8988T (cell line): ENCODE measurements at places on chromosomes 13 and 19.

- no peak for DNase-seq
These were observed 21.3 kb downstream of the ZNF77 start for GRCh38 chr19:2923510-2923909.

- DNase-seq: no peak
These were observed 61.8 kb downstream of the RAB20 start for GRCh38 chr13:110499621-110500281.

DNA sequence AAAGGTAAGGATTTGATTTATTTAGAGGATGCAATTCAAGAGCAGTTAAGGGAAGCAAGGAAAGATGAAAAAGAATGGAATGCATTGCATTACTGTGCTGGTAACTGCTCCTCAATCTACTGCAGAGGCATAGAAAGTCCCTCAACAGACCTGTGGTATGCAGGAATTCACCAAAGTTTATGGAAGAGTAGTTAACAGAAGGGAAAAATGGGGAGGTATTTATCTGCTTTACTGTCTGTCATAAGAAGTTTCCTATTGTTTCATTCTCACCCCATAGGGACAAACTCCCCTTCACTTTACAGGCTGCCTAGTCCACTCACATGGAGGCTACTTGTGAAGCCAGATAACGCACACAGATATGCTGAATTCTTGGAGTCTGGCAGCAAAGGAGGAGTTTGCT lies 354.9 kb upstream of the SPRY2 start:
- DNase-seq: no peak

DNA sequence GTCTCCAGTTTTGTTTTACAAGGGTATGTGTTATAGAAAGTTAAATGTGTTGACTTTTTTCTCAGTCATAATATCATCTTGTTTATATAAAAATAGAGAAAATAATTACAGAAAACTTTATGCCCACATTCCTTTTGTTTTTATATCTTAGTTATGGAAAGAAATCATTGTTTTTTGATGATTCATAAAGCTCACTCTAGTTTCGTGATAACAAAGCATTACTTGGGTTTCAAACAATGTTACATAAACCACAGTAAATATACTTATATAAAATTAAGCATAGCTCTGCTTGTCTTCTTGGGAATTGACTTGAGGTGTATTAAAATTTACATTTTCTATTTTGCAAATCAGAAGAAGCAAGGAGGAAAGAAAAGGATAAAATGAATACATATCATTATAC lies 111.8 kb downstream of the SGCG start:
- DNase-seq: no peak

GRCh38 chr13:112967686-112968379 lies 1.2 kb upstream of the MCF2L start:
- no peak for DNase-seq

- no peak for DNase-seq
These were observed 7.8 kb downstream of the SMARCA4 start for GRCh38 chr19:10968527-10969135.

DNA sequence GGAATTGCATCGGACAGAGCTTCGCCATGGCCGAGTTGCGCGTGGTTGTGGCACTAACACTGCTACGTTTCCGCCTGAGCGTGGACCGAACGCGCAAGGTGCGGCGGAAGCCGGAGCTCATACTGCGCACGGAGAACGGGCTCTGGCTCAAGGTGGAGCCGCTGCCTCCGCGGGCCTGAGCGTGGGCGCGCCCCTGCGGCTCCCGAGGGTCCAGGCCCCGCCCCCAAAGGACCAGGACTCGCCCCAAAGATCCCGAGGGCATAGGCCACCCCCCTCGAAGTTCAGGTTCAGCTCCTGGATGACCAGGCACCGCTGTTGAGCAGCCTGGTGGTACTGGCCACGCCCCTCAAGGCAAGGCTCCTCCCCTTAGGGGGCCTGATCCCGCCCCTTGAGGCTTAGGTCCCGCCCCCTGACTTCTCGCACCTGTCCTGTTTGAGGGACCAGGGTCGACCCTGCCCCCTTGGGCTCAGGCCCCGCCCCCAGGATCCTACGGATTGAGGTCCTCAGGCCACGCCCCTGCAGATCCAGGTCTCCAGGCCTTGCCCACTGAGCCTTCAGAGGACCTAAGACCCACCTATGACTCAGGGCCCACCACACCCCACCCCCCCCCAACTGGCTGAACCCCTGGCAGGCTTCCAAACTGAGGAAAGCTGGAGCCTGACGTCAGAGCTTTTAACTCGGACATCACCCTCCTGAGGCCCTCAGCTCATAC lies 43.1 kb downstream of the CYP4F22 start:
- DNase-seq: peak; percentile 34

DNA sequence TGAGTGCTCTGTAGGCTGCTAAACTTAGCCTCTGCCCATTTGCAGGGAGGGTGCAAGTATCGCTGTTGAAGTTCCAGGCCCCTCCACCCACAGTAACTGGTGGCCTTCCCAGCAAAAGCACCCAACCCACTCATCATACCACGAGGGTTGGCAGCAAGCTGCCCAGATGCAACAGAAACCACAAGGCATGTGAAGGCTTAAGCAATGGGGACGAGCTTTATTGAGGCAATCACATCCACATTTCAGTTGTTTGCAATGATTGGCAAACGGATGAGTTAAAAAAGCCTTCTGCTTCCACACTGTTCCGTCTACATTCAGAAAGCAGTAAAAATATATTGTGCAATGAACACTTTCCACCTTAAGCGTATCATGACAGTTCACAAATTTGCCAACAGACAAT lies 10.3 kb downstream of the GJB6 start:
- no peak for DNase-seq

GRCh38 chr19:49142866-49143335 lies 12.3 kb downstream of the HRC start:
- peak; percentile 90 for DNase-seq

GRCh38 chr13:48559638-48560320 lies 26.9 kb upstream of the RCBTB2 start:
- DNase-seq: no peak

DNA sequence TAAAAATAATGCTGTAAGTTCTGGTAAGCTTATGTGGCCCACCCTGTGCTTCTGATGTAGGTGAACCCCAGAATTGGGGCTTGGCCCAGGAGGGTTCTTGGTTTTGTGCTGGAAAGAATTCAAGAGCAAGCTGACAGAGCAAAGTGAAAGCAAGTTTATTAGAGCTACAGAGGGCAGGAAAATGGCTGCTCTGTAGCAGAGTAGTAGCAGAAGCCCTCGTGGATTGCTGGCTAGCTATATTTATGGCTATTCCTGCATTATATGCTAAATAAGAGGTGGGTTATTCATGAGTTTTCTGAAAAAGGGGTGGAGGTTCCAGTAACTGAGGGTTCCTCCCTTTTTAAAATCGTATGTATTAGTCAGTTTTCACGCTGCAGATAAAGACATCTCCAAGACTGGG lies 20.6 kb upstream of the ZNF599 start:
- DNase-seq: no peak

DNA sequence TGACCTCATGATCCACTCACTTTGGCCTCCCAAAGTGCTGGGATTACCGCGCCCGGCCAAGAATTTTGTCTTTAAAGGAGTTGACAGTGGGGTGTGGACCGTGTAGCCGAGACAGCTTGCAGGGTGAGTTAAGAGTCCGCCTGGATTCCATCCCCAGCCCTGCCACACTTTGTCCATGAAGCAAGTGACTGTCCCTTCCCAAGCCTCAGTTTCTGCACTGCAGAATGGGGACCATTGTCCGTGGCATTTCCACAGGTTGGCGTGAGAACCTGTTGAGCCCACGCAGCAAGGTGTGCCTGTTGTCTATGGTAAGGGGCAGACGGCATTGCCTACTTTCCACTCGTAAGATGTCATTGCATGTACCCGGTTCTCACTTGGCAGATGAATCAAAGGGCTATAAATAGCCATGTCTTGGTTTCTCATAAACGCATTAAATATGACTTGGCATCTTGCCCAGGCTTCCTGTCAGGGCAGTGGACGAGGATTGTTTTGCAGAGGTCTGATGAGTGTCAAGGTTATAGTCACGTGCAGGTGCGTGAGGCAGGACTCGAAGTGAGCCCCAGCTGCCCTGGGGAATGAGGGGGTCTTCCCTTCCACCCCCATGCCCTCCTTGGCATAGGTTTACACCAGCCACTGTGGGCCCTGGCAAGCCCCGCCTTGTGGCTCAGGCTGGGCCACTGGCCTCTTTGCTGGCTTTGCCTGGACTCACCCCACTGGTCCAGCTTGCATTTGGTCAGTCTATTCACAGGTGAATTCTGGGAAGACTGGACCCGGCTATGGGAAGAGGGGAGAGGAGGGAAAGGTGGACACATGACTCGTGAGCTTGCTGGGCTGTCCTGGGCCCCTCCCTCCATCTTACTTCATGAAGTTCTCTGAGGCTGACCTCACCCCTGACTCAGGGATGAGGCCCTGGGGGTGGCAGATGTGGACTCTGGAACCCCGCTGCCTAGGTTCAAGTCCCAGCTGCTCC lies 14.6 kb downstream of the FAM187B start:
- DNase-seq: no peak

GRCh38 chr19:18869023-18869618 lies 26.8 kb downstream of the CERS1 start:
- no peak for DNase-seq

- no peak for DNase-seq
These were observed 712 bp downstream of the BBC3 start for GRCh38 chr19:47230054-47230920.

DNA sequence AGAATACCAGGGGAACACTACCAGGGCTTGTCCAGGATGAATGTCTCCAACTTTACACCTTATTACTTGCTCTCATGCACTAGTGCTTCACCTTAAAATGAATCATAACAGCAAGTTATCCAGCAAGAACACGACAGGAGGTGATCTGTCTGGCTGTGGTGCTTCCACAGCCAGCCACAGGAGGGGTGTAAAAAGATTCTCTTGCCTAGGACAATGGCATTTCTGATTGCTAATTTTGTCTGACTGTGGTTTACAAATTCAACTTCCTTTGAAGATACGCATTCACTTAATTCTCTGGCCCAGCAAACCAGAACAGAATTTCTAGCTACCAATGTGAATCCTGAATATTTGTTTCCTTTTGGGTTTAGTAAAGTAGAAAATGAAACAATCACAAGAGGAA lies 23.1 kb upstream of the COG3 start:
- DNase-seq: no peak

- DNase-seq: no peak
These were observed 52.0 kb downstream of the TINCR start for GRCh38 chr19:5515737-5516136.

- peak; percentile 44 for DNase-seq
These were observed 951 bp upstream of the MTUS2 start for GRCh38 chr13:28819046-28819730.

- DNase-seq: no peak
These were observed 7.0 kb upstream of the MAMSTR start for GRCh38 chr19:48726556-48726955.

- no peak for DNase-seq
These were observed 151.1 kb upstream of the TSHZ3 start for GRCh38 chr19:31500197-31500830.

DNA sequence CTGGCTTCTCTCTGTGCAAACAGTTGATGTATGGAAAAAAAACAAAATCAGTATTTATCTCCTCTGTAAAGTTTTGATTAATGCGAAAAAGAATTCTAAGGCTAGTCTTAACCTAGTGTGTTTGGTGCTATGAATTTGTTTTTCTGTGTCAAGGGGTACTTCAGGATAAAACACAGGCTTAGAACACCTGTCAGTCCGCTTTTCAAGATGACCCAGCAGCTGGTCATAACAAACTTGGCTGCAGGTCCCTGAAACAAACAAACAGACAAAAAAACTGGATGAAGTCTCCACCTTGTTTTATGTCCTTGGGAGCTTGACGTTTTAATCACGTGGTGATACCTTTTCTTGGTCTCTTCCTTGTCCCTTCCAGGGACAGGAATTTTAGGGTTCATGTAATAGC lies 689.3 kb downstream of the UQCRFS1 start:
- DNase-seq: no peak

DNA sequence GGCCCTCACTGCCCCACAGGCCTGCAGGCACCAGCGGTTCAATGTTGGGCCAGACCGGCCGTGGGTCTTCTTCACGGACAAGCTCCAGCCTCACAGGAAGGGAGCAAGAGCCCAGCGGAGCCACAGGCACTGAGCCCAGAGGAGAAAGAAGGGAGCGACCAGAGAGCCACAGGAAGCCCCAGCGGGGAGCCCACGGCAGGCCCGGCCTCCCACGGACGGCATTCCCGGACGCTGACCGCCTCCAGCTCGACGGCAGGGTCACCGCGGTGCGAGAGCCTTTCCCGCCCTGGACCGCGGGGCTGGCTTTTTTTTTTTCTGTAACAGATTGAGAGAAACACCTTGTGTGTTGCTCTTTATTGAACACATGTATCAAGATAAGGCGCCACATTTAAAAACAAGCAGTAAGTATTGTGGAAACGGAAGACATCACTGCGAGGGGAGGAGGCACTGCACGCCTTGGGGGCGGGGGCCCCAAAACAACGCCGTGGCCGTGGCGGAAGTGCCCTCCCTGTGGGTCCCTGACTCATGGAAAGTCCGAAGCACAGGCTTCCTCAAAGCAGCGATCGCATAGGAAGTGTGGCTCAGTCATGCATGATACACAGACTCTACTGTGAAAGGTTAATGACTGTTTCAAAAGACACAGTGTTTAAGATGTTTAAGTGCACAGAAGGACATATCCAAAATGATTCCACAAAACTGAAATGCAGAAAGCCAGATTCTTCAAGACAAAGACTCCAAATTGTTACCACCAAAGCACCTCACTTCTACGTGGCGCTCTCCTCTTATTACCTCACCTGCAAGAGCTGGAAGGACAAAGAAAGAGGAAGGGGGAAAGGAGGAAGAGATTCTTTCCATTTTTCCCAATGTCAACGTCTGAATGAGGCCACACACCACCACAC lies 3.5 kb downstream of the RASA3 start:
- peak; percentile 90 for DNase-seq

GRCh38 chr19:2933490-2933910 lies 11.3 kb downstream of the ZNF77 start:
- DNase-seq: no peak

- no peak for DNase-seq
These were observed 772.9 kb upstream of the SLITRK6 start for GRCh38 chr13:86572115-86572514.

DNA sequence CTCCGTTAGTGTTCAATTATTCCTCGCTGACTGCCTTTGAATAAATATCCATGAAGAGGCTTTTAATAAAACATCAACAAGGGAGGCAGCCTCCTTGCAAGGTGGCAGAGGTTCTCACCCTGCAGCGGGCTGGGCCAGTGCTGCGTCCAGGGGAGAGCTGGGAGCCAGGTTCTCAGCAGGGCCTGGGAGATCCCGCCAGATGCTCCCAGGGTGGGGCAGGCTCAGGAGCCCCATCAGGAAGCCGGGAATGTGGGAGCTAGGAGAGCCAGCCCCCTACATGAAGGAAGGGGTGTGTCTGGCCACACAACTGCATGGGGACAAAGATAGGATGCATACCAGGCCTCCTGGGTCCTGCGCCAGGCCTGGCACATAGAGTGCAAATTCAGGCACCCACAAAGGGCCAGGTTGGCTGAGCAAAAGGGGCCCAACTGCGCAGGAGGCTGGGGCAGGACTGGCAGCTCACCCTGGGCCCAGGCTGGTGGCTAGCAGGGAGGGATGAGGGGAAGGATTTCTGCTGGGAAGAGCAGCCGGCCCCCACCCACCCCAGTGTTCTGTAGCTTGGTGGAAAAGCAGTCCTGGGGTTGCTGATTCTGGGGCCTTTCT lies 22.8 kb downstream of the VSTM2B start:
- no peak for DNase-seq

- DNase-seq: no peak
These were observed 366.8 kb downstream of the SLITRK1 start for GRCh38 chr13:83515268-83516015.

- DNase-seq: no peak
These were observed 6.2 kb downstream of the RPL28 start for GRCh38 chr19:55391702-55392615.

GRCh38 chr13:101452519-101453485 lies at the start of gene ITGBL1:
ITGBL1 (plus strand) TSS chr13:101452675; CDS start chr13:101452834, 159 bp downstream.
- no peak for DNase-seq
